ENCODE measurements at places on chromosomes 3 and 15.

- DNase-seq = no peak
Measured at GRCh38 chr3:31389939-31390338, 142.8 kb upstream of the STT3B start.

DNA sequence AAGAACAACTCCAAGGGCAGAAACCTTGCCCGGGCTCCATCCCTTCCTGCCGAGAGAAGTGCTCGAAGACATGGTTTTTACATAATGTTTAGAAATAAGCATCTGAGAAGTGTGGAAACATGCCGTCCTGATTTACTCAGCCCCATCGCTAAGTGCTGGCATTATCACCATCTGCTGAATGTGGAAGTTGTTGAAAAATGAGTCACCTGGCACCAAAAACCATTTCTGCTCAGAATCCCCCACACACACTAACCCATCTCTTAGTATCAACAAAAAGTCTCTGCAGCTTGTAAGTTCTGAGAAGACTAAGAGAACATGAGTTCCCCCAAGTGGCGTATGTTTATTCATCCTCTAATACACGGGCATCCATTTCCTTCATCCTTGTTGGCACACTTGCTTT lies 51.0 kb upstream of the ARL8B start:
- no peak for DNase-seq

GRCh38 chr3:29313981-29314726 lies 33.3 kb downstream of the RBMS3 start:
- DNase-seq = no peak

GRCh38 chr3:132641837-132642538 lies 17.6 kb downstream of the ACAD11 start:
- DNase-seq = peak; percentile 68

DNA sequence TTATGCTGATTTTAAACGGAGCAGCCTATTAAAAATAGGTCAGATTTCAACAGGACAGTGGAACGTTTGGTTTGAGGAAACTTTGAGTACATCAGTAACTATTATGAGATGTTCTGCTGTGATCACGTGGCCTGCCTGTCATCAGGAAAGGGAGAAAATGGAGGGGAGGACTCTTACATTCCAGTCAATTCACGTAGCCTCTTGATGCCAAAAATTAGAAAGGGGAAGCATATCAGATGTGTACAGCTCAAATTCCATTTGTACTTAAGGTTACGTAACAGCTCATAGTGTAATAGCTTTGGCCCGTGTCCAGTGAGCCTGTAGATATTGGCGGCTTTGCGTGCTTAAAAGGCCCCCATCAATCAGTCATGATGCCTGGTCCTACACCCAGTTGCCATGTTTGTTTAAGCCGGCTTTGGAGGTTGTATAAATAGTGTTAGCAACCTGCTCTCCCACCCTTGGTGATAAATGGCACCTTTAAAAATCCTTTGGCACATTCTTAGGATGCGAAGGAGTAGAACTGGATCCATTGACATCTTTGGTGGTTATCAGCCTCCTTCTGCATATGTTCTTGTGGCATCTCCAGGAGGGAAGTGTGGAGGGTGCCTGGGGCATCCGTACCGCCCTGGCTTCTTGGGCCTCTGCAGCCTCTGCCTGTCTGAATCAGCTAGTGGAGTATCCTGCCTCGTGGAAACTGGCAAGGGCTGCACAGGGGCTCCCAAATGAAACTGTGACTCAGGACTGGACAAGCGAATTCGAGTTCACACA lies 163.9 kb downstream of the THSD4 start:
- peak; percentile 90 for DNase-seq

DNA sequence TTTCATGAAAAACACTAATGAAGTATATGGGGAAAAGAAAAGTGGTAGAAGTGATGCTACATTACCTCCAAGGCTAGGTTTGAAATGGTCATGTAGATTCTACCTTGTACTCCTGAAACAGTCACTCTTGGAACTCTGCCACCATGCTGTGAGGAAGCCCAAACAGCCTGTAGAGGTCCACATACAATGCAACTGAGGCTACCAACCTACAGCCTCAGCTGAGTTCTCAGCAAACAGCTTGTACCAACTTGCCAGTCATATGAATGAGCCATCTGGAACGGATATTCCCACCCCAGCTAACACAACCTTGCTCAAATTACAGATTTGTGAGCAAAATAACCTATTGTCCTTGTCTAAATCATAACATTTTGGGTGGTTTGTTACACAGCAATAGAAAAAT lies 193.5 kb downstream of the ULK4 start:
- DNase-seq = no peak

DNA sequence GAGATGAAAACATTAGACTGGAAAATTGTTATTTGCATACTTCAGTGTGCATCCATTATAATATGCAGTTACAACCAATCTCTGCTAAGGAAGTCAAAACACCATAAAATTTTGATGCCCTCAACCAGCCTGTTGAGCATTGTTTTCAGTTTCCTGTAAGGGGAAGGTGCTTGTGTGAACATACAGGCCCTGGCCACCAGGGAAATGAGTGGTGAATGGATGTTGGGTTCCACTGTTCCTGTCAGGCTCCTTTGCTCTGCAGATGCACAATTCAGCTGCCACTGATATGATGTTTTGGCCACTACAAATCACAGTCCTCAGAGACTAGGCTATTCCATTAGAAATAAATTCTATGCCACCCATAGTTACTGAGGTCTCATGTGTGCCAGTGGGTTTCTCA lies 184.6 kb downstream of the SYNPR start:
- no peak for DNase-seq

- no peak for DNase-seq
Measured at GRCh38 chr3:48157950-48158376, 30.3 kb downstream of the CDC25A start.

- DNase-seq = no peak
Measured at GRCh38 chr3:87126321-87126720, 100.8 kb upstream of the CHMP2B start.

- DNase-seq = no peak
Measured at GRCh38 chr15:63396152-63396928, 14.7 kb upstream of the CA12 start.

- no peak for DNase-seq
Measured at GRCh38 chr15:56844471-56844870, 74.0 kb upstream of the TCF12 start.

DNA sequence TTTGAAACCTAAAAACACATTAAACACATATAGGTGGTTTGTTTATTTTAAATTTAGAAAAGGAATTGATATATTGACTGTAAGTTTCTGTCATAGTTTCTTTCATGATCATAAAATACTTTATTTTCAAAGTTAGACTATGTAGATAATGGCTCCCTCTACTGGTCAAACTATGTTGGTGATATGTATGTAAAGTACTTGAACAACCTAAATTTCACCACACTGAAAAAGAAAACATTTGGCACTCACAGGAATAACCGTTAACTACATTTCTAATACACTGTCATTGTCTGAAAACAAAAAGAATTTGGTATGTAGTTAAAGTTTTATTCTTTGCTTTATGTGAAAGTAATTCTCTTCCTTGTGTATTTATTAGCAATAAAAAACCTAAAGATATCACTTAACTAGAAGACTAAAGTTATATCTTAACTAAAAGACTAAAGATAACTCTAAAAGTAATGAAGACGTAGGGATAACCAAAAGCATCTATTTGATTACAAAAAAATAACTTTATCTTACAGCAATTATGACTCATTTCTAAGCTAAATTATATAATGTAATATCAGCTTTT lies 427.5 kb downstream of the VGLL3 start:
- DNase-seq = peak; percentile 10

DNA sequence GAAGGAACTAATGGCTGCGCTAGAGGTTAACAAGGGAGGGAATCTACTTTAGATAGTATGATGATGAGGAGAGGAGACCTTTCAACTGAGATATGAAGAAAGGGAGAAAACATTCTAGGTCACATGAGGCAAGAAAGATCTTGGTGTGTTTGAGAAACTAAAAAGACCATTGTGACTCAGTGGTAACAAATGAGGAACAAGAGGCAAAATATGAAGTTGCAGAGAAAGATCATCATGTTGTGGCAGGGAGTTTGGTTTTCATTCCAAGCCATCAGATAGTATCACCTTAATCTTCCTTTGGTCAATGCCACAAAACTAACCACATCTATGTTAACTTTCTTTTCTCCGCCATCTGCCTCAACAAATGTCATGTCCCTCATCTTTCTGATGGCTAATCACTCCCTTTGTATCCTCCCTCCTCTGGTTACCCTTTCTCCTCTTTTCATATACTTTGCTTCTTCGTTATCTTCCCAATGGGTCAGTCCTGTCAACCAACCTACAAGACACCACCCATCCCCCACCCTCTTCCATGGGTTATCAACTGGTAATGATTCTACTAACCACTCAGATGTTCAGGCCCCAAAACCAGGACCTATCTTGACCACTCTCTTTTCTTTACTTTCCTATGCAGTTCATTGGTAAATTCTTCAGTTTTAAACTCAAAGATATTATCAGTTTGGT lies 2.4 kb upstream of the PDCD6IP start:
- no peak for DNase-seq

DNA sequence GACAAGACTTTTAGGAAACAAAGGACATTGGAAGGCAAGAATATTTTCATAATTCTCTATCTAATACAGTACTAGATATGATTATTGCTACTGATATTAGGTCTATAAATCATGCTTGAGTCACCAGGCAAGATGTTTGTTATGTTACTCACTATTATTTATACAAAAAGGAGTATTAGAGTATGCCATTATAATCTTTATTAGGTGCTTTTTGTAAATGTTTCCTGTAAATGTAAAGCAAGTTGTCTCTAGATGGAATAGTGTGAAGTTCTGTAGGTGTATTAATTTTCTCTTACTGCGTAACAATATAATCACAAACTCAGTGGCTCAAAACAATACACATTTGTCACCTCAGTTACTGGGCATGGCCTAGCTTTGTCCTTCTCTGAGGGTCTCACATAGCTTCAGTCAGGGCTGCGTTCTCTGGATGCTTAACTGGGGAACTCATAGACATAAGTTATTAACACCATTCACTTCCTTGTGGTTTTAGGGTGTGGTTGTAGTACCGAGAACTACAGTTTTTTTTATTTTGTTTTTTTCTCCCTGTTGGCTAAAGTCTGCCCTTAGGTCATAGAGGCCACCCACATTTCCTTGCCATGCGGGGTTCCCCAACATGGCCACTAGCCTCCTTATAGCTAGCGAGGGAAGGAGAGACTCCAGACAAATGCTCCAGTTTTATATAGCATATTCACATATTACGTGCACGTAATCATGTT lies 20.3 kb upstream of the MAP3K13 start:
- DNase-seq = no peak

- DNase-seq = no peak
Measured at GRCh38 chr3:190279690-190280089, 42.6 kb downstream of the CLDN1 start.

DNA sequence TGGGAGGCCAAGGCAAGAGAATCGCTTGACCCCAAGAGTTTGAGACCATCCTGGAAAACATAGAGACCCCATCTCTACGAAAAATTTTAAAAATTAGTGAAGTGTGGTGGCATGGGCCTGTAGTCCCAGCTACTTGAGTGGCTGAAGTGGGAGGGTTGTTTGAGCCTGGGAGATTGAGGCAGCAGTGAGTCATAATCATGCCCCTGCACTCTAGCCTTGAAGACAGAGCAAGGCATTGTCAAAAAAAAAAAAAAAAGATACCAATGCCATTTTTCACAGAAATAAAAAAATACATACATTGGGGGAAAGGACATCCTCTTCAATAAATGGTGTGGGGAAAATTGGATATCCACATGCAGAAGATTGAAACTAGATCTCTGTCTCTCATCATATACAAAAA lies 74.6 kb downstream of the CERS3 start:
- no peak for DNase-seq

GRCh38 chr3:171556574-171557145 lies 96.5 kb upstream of the TNIK start:
- peak; percentile 67 for DNase-seq

GRCh38 chr3:108103040-108103751 lies 12.4 kb upstream of the CD47 start:
- DNase-seq = no peak

- peak; percentile 56 for DNase-seq
Measured at GRCh38 chr3:126983276-126983652, 349 bp downstream of the PLXNA1 start.

GRCh38 chr3:128482175-128482574 lies 10.8 kb downstream of the GATA2 start:
- DNase-seq = no peak

DNA sequence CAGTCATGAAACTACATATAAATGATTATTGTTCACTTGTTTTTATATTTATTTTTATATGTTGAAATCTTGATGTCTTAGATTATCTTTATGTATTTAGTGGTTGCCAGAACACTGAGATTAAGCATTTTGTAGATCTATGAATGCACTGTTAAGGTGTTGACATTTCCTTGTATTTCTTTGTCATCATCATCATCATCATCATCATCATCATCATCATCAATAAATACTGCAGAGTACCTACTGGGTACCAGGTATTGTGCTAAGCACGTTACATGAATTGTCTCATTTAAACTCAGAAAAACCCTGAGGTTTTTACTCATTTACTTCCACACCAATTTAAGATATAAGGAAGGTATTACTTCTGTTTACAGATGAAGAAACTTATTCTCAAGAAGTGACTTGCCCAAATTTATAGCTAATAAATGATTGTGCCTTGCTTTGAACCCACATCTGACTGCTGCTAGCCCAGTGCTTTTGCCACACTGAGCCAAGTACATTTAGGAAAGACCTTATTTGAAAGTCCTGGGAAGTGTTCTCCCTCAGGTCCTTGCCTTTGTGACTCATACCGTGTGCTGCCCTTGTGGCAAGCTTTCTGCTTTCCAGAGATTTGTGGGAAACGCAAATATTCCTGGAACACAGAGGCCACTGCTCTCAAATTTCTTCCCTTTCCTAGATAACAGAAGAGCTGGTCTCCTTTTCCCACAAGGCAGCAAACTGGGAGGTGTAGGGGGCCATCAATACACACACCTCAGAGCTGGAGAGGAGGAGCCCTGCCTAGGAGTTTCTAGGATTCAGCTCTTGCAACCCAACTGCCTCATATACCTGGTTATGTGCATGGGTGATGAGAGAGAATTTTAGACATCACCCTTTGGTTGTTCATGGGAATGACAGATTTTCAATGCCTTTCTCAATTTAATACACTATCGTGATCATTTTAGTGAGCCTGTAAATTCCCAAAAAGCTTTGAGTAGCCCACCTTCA lies 115.4 kb upstream of the C15orf61 start:
- DNase-seq = no peak

DNA sequence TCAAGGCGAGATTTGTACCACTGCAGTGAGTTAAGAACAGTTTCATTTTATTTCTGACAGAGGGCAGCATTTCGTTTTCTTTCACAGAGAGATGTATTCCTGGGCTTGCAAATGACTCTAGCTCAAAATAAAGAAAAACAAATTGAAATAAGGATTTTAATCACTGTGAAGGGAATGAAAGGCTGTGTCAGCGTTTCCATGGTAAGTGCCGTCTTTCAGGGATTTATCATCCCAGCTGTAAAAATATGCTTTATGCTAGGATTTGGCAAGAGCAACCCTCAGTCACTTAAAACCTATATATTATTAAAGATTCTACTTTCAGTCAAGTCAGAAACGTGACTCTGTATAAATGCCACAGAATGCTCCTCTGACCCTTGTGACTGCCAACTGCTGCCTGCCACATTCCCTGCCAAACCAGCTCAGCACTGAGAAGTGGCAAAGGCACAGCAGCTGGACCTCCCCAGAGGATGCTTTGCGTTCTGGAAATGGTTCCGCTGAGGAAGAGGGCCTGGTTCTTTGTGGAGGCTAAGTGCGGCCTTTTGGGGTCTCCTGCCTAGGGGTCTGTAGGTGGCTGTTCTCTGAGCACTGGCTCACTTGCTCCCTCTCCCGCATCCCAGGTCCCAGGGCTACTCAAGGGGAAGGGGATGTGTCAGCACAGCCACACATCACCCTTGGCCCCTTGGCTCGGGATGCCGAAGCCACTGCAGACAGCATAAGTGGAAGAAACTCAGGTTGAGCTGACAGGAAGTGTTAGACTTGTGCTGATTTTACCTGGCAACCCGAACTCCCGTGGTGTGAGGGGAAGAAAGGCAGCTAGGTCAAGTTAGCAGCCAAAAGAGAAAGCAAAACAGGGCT lies 56.6 kb upstream of the POMGNT2 start:
- no peak for DNase-seq

Data from NCI-H1417 (cell line).